ENCODE measurements at places on chromosomes 4 and X.

GRCh38 chr4:17726911-17727310, 54.5 kb downstream of the FAM184B start:
- no peak for DNase-seq

DNA sequence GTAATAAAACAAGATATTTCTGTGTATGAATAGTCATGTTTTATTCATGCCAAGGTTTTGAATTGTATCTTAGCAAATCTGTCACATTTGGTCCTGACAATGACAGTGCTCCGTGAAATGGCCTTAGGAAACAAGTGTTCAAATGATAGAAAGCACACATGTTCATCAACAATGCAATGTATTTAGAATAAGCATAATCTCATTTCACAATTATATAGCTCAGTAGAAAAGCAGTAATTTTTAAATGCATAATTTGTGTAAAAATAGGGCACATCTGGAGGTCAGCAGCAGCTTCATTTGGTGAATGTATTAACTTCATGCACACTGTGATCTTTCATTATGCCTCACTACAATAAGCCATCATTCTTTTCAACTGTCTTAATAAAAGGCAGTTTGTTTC, 380.4 kb downstream of the GPM6A start:
- no peak for DNase-seq

DNA sequence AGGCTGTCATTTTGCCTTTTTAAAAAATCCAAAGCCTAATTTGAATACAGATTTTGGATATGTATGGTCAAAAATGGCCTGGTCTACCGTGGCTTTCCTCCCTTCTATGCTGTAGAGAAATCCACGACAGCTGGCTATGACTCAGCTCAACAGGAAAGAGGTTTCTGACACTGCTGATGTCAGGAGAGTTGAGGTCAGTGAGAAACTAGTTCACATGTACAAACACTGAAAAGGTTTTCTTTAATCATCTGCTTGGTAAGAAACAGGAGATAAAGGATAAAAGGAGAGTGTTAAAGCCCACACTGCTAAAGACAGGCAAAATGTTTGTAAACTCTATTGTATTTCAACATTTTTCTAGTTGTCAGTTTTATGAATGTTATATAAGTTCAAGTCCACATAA, 113.9 kb downstream of the NYX start:
- peak; percentile 5 for DNase-seq

GRCh38 chrX:142977128-142977914, 48.4 kb upstream of the SPANXN4 start:
- no peak for DNase-seq

GRCh38 chrX:48703642-48704481, 7.3 kb downstream of the SUV39H1 start:
- DNase-seq = peak; percentile 22

- DNase-seq = no peak
Observed at GRCh38 chr4:3852309-3852708, 86.1 kb downstream of the ADRA2C start.

DNA sequence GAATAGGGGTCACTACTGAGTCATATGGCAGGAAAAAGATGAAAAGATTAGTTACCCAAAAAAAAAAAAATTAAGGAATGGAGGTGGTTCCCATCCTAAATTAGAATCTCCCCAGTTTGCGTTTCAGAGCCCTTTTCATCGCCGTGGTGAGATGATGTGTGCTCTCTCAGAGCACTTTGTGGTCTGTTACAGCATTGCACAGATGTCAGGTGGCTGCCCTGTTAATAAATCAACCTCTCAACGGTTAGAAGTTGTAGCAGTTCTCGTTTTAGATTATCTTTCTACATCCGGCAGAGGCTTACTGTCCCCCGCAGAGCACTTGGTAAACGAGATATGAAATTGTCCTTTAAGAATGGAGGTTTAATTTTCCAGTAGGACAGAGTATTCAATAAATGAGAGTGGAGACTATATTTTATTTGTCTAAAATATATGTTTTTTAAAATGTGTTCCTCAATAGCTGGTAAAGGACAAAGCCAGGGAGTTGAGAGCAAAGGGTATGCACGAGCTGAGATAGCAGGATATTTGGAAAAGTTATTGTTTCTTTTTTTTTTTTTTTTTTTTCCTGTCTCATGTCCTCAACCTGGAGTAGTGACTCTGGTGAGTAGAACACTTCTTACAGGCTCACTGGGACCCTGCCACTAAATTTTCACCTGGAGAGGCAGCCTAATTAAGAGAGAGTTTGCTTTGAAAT, 26.9 kb downstream of the AFF1 start:
- no peak for DNase-seq
